ENCODE measurements at places on chromosomes 3 and 15. TPM values are rescaled to one million over a fixed set of nuclear protein-coding genes. Genes with fewer than 3 reads are reported as not detected.

GRCh38 chr3:192637803-192638202 is 89.5 kb downstream of the FGF12 start:
- no peak for DNase-seq

Gene KNG1
- total RNA-seq, result not detected

DNA sequence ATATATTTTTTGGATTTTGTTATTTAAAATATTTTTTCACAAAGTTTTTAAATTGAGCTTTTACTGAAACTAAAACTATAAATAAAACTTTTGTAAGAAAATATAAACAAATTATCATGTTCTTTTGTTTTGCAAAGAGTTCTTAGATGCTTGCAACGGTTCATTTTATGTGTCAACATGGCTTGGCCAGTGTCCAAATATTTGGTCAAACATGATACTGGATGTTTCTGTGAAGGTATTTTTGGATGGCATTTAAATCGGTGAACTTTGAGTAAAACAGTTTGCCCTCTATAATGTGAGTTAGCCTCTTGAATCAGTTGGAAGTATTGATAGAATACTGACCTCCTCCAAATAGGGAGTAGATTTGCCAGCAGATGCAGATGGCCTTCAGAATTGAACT is 612.6 kb upstream of the NECTIN3 start:
- no peak for DNase-seq

- no peak for DNase-seq
These were observed 86.3 kb upstream of the MEX3B start for GRCh38 chr15:82132096-82132495.

GRCh38 chr15:60528530-60528929 is 49.6 kb upstream of the ICE2 start:
- DNase-seq, result no peak

DNA sequence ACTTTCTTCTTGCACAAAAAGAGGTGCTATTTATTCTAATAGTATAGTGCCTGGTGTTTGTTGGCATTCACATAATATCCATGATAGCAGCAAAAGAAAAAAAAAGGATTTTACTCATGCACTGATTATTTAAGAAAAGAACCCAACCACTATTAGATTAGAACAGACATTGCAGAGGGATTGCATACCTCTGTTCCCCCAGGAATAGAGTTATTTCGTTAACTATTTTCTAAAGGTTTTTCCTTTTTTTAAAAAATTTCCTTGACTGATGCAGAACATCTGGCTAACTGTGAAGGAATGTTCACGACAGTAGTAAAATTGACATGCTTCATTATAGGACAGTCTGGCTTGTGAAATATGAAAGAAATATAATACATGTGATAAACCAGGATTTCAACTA is 136.6 kb upstream of the PTX3 start:
- no peak for DNase-seq

GRCh38 chr3:47313341-47314055 is 30.8 kb downstream of the KLHL18 start:
- DNase-seq, result no peak

- no peak for DNase-seq
These were observed 85.2 kb upstream of the ANKRD34C start for GRCh38 chr15:79197285-79197684.

- DNase-seq, result no peak
These were observed 101.2 kb upstream of the MEX3B start for GRCh38 chr15:82146990-82147461.

DNA sequence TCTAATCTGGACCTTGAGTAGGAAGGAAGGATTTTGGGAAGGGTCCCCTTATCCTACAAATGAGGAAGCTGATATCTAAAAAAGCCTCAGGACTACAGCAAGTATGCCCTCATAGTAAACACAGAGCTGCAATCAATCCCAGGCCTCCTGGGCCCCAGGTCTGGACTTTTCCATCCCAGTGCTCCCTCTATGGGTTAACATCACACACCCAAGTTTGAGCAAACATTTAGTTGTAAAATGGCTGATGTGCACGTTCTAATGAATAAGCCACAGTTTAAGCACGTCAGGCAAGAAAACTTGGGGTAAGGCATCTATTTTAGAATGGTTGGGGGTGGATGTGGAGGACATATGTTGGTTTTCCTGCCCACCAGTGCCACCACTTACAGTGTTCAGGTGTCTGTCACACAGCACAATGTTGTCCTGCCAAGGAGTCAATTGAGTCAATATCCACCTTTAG is 44.3 kb upstream of the UBE2E1 start:
- DNase-seq, result no peak

- peak; percentile 21 for DNase-seq
These were observed 18.0 kb downstream of the ISG20 start for GRCh38 chr15:88656760-88657221.

Gene FETUB
- not detected for total RNA-seq

GRCh38 chr3:141413801-141414689 is 45.7 kb downstream of the ZBTB38 start:
- DNase-seq, result no peak

DNA sequence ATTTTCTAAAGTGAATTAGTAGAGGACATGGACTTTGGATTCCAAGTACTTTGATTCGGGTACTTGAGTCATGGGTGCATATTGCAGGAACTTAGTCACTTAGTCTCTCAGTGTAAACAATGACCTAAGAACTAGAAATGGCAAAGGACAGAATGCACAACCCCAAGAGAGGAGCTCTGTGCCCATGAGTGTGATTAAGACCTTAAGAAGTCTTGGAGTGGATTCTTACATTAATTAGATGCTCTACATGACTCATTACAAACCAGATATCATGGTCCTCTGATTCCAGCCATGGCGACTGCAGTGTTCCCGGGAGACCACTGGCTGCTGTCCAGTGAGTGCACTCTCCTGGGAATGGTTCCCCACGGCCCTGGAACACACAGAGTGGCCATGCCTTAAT is 251.5 kb downstream of the GABRG3 start:
- DNase-seq, result no peak

Gene RHOV
- total RNA-seq, result 2.1 TPM

GRCh38 chr3:50370594-50370993 is 11.3 kb upstream of the TMEM115 start:
- DNase-seq, result no peak

DNA sequence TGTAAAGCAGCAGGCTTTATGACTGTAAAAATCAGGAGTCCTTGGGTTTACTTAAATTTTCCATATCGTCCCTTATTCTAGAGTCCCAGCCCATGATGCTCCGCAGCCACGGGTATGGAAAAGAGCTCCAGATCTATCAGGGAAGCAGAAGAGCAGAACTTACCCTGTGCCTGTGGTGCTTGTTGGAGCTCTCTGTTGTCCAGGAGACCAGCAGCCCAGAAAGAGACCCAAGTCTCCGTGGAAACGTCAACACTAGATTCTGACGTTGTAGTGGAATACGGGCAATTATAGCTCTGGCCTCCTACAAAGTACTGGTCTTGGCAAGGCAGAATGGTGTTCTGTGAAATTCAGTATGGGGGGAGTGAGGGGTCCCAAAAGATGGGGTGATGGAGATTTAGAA is 2.0 kb downstream of the GMNC start:
- DNase-seq, result no peak

Gene IMPG2
- 1.0 TPM for total RNA-seq

Gene PIERCE2
- not detected for total RNA-seq

DNA sequence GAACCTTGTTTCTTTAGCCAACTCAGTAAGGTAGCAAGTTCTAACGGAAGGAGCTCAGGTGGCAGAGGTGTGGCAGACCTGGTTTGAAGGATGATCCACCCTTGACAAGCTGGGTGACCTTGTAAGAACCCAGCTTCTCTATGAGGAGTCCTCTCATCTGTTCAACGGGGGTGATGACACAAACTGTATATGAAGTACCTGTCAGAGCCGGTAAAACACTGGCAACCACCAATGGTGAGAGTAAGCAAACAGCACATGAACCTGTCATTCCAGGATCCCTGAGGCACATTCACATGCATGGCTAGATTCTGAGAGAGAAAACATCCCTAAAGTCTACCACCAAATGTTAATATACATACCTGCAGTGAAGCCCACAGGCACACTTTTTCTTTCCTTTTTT is 2.4 kb downstream of the SCAP start:
- no peak for DNase-seq

DNA sequence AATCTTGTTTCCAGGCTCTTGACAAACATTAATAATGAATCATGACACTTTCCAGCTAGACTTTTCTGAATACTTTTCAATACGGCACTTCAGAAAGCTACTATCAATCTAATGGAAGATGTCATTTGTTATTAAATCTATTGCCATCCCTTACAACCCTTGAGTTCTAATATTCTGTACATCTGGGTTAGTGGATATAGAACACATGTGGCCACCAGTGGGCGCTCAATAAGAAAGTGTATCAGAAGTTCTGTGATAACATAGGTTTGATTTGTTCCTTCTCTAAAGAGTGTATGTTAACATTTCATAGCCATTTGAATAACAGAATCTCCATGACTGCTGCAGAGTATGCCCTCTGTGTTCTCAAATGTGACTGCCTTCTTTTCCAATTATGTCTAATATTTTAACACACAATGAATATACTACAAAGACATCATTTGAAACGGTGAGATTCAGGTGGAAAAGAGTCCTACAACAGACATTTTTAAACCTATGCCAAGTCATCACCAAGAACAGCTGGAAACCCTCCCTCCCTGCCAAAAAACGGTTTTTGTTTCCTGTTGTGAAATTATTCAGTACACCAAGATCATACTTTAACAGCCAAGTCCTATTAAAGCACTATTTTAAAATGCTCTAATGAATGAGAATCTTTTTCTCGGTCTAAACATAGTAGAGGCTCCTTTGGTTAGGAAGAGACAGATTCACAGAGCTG is 22.2 kb downstream of the ALDH1A2 start:
- peak; percentile 41 for DNase-seq

Gene SYNM
- 50.1 TPM for total RNA-seq

Gene CLDN1
- 7.3 TPM for total RNA-seq

DNA sequence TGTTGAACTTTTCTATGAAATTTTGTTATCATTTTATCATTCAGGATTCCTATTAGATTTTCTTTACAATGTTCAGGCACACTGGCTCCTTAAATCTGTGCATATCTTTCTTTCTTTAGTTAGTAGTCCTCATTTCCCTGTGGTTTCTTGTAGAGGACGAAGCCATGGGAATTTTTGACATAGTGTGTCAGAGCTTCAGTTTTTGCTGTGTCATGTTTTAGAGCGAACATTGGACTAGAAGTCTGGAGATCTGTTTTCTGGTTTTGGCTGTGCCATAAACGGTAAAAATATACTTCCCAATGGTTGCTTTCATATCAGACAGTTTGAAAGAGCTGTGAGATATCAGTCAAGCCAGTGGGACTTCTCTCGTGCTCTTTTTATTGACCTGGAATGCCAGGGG is 105.2 kb downstream of the CHCHD4 start:
- DNase-seq, result no peak

GRCh38 chr15:78035321-78035751 is 42.2 kb downstream of the TBC1D2B start:
- peak; percentile 63 for DNase-seq

DNA sequence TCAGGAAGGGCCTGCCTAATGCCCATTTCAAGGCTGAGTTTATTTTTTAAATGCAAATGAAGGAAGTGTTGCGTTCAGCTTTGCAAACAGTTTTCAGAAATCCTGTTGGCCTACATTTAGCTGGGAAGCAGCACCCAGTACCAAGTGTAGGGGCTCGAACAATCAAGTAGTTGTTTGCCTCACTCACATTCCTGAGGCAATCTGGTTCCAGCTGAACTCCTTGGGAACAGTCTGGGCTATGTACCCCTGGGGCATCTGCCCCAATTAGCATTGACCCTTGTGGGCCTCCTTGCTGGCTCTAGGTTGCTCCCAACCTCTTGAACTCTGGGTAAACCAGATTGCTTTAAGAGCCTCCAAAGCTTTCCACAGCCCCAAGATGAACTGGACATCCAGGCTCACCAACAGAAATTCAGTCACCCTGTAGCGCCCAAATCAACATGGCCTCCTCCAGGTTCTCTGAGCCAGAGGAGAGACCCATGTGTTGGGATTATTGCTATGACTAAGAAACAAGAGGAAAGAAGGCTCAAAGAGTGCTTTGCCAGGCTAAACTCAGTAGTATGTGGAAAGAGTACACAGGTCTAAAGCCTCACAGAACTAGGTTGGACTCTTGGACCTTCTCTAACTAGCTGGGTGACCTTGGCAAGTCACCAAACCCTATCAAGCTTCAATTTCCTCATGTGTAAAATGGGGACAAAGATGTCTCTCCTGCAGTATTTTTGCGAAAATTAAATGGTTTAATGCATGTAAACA is 532.7 kb downstream of the SOX2 start:
- no peak for DNase-seq

GRCh38 chr3:177977381-177978158 is 558.7 kb upstream of the KCNMB2 start:
- DNase-seq, result no peak

Gene USF3
- total RNA-seq, result 19.2 TPM

- DNase-seq, result no peak
These were observed 8.3 kb upstream of the CAMP start for GRCh38 chr3:48215019-48215418.

DNA sequence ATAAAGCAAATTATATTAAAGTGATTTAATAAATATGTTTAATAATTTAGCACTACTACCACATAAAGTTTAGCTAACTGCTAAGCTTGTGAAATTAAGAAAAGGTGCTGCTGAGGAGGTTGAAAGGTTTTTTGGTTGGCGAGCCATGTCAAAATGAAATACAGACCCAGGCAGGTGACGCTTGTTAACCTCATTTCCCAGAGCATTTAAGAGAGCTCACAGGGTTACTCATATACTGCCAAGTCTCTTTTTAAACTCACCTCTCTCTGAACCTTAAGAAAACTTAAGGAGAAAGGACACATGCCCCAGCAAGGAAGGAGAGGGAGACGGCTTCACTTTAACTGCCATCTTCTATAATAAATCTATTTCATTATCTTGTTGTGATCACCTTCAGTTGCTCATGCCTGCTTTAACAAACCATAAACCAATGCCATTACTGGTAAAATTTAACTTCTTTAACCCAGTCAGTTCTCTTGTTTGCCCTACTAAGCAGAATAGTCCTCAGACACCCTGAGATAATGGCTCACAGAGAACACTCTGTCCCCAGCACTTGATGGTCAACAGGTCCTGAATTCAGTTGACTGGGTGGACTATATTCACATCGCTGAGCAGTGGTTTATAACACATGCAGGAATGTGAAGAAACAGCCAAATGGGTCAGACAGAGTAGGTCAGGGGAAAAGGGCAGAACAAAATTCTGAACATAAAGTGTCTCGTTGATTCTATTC is 540.1 kb downstream of the UNC13C start:
- DNase-seq, result no peak

- no peak for DNase-seq
These were observed 1.6 kb upstream of the MCTP2 start for GRCh38 chr15:94229591-94230369.

Gene AHSG
- not detected for total RNA-seq

GRCh38 chr3:161770484-161771386 is 274.1 kb downstream of the OTOL1 start:
- DNase-seq, result no peak

Gene PLSCR5
- not detected for total RNA-seq

Gene DNAH1
- 10.8 TPM for total RNA-seq

Gene GP5
- total RNA-seq, result not detected

- DNase-seq, result no peak
These were observed 127.0 kb downstream of the CHSY1 start for GRCh38 chr15:101124731-101125451.

DNA sequence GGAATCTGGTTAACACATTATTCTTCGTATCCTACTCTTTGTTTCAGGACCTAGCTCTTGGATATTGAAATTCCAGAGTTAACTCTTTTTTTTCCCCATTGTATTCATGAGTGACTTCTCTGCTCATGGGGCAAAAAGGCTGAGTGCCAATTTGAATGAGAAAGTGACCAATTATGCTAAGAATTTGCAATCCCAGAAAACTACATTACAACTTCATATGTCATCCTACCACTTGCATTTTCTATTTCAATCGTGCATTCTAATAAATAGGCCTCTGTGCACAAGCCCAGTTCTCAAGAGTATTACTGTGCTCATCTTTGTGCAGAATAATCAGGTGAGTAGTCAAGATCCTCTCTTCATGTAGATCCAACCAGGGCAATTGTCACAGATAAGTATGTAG is 537.8 kb downstream of the OTOL1 start:
- DNase-seq, result no peak
